Vein endothelial cell (primary cell): ENCODE measurements at places on chromosomes 3 and 15. TPM values are rescaled to one million over a fixed set of nuclear protein-coding genes. Genes with fewer than 3 reads are reported as not detected.

The PSTPIP1 gene
- not detected in 2 replicates for total RNA-seq

The TMC3 gene
- total RNA-seq, result not detected in 2 replicates

The RARRES1 gene
- total RNA-seq, result 0.96 and 1.3 TPM in 2 replicates

The KIF9 gene
- total RNA-seq, result 10.1 and 14.8 TPM in 2 replicates

The HHLA2 gene
- total RNA-seq, result not detected in 2 replicates

The THPO gene
- not detected in 2 replicates for total RNA-seq

The PBRM1 gene
- 83.0 and 94.1 TPM in 2 replicates for total RNA-seq

The LRRIQ4 gene
- total RNA-seq, result under 0.01 and 0.19 TPM in 2 replicates

The SPATA12 gene
- total RNA-seq, result 0.33 and 0.48 TPM in 2 replicates

The RSL24D1 gene
- total RNA-seq, result 76.5 and 77.7 TPM in 2 replicates

The TFDP2 gene
- total RNA-seq, result 33.6 and 65.0 TPM in 2 replicates

The ITPKA gene
- 0.65 and 1.6 TPM in 2 replicates for total RNA-seq

The LRRN1 gene
- total RNA-seq, result not detected in 2 replicates

The P3H2 gene
- 13.4 and 16.0 TPM in 2 replicates for total RNA-seq

The KBTBD8 gene
- 3.3 and 3.5 TPM in 2 replicates for total RNA-seq

The ZIC1 gene
- not detected in 2 replicates for total RNA-seq

The GP9 gene
- not detected in 2 replicates for total RNA-seq

The GPR160 gene
- total RNA-seq, result 5.6 and 7.7 TPM in 2 replicates

The CMTM8 gene
- total RNA-seq, result 5.8 and 6.9 TPM in 2 replicates

The YEATS2 gene
- total RNA-seq, result 49.9 and 58.8 TPM in 2 replicates

The MUC20 gene
- 0.38 and 2.0 TPM in 2 replicates for total RNA-seq

The ERICH6 gene
- total RNA-seq, result not detected in 2 replicates

The NOP10 gene
- total RNA-seq, result 285 and 293 TPM in 2 replicates

The GRAMD2A gene
- 0.33 TPM in 1 of 2 replicates, not detected in the other for total RNA-seq

The NEDD4 gene
- total RNA-seq, result 39.5 and 45.3 TPM in 2 replicates

The CHMP2B gene
- total RNA-seq, result 29.1 and 31.8 TPM in 2 replicates

The TMEM207 gene
- total RNA-seq, result not detected in 2 replicates

The HMCES gene
- total RNA-seq, result 20.9 and 24.6 TPM in 2 replicates

The CD80 gene
- total RNA-seq, result not detected in 2 replicates

The SLC9C1 gene
- total RNA-seq, result 0.10 and 0.33 TPM in 2 replicates

The COL7A1 gene
- total RNA-seq, result under 0.01 and 0.19 TPM in 2 replicates

The PRTG gene
- 2.3 and 5.3 TPM in 2 replicates for total RNA-seq

The ASB14 gene
- not detected in 2 replicates for total RNA-seq

The CCR9 gene
- total RNA-seq, result not detected in 2 replicates

The COMMD4 gene
- 67.6 and 68.9 TPM in 2 replicates for total RNA-seq

The RTP4 gene
- 0.86 and 2.0 TPM in 2 replicates for total RNA-seq

The TGM5 gene
- not detected in 2 replicates for total RNA-seq

The HESX1 gene
- 0.33 and 0.67 TPM in 2 replicates for total RNA-seq

The ARIH1 gene
- 44.1 and 52.2 TPM in 2 replicates for total RNA-seq

The PRSS50 gene
- not detected in 2 replicates for total RNA-seq

The PROS1 gene
- total RNA-seq, result 9.1 and 12.6 TPM in 2 replicates

The TRIM71 gene
- total RNA-seq, result not detected in 2 replicates

The TGM4 gene
- total RNA-seq, result 0.10 and 0.33 TPM in 2 replicates

The TERC gene
- 127 and 245 TPM in 2 replicates for total RNA-seq

The LAMB2 gene
- 255 and 353 TPM in 2 replicates for total RNA-seq

The AHSG gene
- not detected in 2 replicates for total RNA-seq

The CPN2 gene
- not detected in 2 replicates for total RNA-seq

The VIPR1 gene
- total RNA-seq, result 0.96 and 2.0 TPM in 2 replicates

The A4GNT gene
- not detected in 2 replicates for total RNA-seq

The MELTF gene
- total RNA-seq, result 2.0 and 5.3 TPM in 2 replicates

The MST1 gene
- 2.6 and 3.9 TPM in 2 replicates for total RNA-seq

The CACNA2D3 gene
- not detected in 2 replicates for total RNA-seq

The MKRN3 gene
- under 0.01 TPM in 1 of 2 replicates, not detected in the other for total RNA-seq

The SGO1 gene
- 4.6 and 7.1 TPM in 2 replicates for total RNA-seq

The WDR93 gene
- 0.10 TPM in 1 of 2 replicates, not detected in the other for total RNA-seq

The DNASE1L3 gene
- total RNA-seq, result 0.65 TPM in 1 of 2 replicates, not detected in the other

The ITGA11 gene
- 2.4 and 2.6 TPM in 2 replicates for total RNA-seq

The PCBP4 gene
- 30.8 and 39.2 TPM in 2 replicates for total RNA-seq
